ENCODE measurements at places on chromosomes 16 and 17.
A peak's percentile ranks its signal among the peaks of the same experiment; 100 is the strongest.

DNA sequence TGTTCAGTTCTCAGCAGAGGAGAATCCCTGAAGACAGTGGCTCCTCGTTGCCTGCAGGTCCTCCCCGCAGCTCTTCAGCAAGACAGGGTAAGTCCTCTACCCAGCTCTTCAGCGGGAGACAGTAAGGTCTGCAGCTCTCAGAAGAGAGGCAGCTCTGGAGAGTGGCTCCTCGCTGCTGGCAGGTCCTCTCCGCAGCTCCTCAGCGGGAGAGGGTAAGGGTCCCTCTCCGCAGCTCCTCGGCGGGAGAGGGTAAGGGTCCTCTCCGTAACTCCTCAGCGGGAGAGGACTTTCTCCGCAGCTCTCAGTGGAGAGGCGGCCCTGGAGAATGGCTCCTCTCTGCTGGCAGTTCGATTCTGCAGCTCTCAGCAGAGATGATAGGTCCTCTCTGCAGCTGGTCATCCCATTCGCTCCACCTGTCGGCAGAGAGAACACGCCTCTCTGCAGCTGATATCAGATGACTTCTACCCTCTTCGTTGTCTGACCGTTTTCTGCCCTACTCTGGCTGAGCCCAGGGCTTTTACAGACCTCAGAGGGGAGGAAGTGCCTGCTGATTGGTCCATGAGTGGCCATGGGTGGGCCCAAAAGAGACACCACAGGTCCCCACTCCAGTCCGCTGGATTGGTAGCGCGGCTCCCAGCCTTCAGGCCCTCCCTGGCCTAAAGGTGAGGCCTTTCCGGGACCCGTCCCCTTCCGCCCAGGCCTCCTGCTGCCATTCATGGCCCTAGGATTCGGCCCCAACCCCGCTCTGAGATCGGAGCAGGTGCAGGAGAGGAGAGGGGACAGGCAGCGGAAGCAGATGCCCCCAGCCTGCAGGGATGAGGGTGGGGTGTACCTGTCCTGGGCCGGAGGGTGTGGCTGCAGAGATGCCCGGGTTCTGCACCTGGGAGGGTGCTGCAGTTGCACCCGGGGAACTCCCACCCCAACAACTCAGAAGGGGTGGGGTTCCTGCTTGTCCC, 11.9 kb upstream of the SHCBP1 start:
- DNase-seq, result no peak

- no peak for DNase-seq
Measured at GRCh38 chr16:20952139-20952920, 51.8 kb downstream of the LYRM1 start.

DNA sequence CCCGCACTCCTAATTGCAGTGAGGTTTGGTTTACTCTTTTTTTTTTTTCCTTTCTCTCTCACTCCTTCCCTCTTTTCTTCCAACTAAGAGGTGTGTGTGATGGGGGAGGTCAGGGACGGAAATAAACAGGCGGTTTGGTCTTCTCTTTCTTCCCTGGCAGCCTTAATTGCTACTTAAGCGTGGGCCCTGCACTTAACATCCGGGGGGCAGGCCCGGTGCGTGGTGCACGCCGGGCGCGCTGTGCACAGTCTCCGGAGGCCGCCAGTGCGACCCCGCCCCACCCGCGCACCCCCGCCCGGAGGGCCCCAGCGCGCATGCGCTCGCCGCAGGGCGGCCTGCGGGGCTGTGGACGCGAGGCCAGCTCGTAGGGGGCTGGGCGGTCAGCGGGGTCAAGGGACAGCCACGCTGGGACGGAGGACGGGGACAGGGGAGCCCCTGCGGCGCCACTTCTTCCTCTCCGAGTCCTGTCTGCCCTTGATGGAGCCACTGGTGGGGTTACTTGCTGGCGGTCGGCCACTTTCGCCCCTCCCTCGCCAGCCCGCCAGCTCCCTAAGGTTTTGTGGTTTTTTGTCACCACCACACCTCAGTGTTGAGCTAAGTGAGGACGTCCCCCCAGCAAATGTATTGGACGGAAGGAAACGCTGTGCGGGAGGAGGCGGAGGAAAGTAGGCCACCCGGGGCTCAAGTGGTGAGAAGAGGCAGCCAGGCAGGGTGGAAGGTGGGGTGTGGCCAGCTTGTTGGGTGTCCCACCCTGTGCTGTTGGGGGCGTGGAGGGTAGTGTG, 120.9 kb downstream of the MRM1 start:
- DNase-seq, result peak; percentile 64

DNA sequence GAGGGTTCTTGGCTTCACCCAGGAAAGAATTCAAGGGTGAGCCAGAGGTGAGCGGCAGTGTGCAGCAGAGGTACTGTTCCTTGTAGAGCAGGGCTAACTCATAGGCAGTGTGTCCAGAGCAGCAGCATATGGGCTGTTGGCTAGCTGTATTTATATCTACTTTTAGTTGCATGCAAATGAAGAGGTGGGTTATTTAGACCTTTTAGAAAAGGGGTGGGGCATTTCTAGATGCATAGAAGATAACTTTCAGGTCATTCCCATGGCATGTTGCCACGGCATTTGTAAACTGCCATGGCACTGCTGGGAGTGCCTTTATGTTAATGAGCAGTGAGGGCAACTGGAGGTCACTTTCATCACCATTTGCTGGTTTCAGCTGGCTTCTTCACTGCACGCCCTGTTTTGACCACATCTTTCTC, 141.0 kb downstream of the STX8 start:
- no peak for DNase-seq

DNA sequence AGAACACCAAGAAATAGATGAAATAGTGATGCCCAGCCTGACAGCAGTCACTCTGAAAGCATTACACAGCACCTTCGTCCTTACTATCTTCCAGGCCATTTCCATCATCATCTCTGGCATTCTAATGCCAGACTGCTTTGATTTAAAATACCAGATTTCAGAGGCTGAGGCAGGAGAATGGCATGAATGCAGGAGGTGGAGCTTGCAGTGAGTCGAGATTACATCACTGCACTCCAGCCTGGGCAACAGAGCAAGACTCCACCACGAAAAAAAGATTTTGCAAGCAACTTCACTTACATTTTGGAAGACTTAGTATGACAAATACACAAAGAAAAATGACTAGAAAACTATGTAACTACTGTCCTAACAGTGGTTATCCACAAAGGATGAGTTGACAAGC, 244.0 kb downstream of the CPPED1 start:
- DNase-seq, result no peak

DNA sequence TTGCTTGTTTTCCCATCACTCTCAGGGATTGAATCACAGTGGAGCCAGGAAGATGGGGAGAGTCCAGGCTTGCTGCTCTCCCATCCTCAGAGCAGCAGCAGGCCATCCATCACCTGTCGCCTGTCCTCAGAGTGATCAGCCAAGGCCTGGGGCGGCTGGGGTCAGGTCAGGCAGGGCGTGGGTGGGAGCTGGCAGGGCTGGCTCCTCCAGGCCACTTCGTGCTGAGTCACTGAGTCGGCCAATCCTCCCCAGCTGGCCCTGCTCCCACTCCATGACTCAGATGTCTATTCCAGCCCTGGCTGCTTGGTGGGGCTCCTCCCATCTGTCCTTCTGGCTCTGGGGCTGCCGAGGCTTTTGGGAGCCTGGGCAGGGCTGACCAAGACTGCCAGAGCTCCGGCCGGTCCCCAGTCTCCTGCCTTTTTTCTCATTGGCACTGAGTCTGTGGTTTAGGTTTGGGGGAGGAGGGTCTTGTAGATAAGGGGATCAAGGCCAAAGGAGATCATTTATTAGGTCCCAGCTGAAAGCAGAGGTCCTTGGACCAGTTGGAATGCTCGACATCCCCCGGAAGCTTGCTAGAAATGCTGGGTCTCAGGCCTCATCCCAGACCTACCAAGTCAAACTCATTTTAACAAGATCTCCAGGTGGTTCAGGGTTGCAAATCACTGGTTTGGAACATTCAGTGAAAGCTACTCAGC, 72.7 kb downstream of the ABCC1 start:
- DNase-seq, result peak; percentile 94

GRCh38 chr16:30658731-30659506, 688 bp downstream of the FBRS start:
- peak; percentile 98 for DNase-seq

DNA sequence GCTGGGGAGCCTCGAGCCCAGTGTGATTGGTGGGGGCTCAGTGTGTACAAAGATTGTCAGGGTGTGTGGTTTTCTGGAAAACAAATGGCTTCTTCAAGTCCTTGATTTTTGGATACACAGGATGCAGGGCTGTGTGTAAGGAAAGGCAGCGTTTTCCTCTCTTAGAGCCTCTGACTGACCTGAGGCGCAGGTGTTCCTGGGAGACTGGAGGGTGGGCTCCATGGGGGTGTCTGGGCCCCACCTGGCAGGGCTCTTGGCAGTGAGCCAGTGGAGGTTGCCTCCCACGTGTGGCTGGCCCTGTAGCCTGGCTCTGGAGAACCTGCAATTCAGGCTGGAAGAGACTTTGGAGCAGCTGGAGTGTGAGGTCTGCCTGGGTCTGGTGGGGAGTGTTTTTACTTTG, 5.0 kb downstream of the FOXK2 start:
- no peak for DNase-seq

DNA sequence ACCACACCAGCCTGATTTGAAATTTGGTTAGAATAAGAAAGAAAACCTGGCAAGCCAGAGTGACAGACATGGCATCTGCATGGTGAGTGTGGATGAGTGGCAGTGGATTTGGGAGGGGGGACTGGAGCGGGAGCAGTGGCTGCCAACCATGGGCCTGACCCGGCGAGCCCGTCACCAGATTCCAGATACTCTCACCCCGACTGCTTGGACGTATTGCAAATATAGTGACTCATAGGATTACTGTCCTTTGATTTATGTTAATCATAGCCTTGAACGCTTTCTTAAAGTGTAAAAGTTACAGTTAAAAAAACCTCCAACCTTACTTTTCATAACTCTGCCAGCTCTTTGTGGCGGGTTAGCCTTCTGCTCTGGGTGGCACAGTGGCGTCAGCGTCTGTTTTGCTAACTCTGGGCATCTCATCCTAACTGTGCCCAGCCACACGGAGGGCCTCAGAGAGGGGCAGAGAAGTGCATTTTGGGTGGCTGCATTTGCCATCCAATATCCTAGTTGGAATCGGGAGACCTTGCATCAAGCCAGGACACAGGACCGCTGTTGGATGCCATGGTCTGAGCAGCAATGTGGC, 26.8 kb upstream of the FOXK2 start:
- no peak for DNase-seq

GRCh38 chr16:22970209-22970865, 156.4 kb downstream of the HS3ST2 start:
- DNase-seq, result no peak

DNA sequence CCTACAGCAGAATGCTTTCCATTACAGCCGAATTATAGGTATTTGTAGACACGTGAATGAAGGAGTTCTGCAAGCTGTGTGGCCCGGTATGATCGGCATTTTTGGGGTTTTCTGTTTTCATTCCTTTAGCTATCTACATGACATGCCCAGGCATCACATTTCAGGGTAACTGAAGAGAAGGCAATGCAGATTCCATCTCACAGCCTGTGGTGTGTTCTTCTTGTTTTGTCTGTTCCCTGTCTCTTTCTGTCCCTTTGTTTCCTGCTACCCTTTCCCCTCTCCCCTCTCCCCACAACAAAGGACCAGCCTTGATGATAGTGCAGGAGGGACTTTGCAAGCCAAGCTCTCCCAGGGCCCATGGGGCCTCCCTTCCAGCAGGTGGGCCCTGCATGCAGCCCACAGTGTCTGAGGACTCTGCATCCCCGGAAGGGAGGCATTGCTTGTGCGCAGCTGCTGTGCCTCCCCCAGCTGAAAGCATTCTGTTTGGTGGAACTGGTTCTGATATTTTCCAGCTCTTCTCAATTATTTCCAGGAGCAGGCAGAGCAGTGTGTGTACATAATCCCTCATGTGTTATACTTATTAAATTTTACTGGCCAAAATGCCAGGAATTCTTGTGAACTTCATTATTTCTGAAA, 207.4 kb downstream of the RPTOR start:
- no peak for DNase-seq

DNA sequence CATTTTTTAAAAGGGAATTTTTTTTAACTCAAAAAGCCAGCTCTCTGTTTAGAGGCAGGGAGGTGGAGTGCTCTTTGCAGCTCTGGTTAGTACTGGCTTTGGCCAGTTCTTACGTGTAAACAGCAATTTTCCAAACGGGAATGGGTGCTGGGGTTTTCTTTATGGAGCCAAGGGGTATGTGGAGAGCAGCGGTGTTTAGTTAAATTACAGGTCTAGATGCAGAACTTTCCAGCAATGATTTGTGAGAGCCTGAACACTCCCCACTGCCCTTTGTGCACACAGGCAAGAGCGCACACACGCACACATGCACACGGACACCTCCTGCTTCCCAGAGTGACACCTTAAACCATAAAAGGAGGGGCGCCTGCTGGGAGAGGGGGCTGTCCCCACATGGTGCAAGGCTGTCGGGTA, 140.2 kb downstream of the MSI2 start:
- DNase-seq, result no peak

DNA sequence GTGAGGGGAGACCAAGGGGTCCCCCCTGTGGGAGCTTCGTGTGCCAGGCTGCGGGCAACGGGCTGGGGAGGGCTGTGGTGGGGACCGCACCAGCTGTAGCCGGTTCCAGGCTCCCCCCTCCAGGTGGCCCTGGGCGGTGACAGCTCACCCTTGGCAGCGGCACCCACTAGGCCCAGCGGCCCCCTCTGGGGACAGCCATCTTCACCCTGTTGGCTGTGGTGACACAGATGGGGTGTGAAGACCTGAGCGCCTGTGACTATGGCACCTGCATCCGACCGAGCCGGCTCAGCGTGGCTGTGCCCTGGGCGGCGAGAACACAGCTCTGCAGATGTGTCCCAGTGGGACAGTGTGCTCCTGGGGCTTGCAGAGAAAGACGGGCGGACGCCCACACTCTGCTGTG, 1.1 kb upstream of the C1QTNF8 start:
- no peak for DNase-seq

- DNase-seq, result no peak
Measured at GRCh38 chr17:6948562-6948961, 47.3 kb upstream of the ALOX12 start.

DNA sequence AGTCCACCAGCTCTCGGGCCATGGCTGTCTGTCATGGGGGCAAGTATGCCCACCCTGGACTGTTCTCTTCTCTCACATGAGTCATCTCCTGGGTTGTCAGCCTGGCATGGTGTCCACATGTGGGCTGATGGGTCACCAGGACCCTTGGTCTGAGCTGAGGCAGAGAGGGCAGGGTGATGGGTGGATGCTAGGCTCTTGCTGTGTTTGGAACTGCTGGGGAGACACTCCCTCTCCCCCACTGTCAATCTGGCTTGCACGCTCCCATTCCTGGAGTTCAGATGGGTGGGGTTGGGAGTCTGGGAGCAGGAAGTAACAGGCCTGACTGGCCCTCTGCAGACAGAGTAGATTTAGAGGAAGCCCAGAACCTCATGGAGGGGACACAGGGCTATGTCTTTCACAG, 28.9 kb downstream of the KSR1 start:
- no peak for DNase-seq

- DNase-seq, result no peak
Measured at GRCh38 chr17:21301593-21302550, 17.4 kb downstream of the MAP2K3 start.

GRCh38 chr17:65219124-65219523, 82.0 kb downstream of the RGS9 start:
- no peak for DNase-seq
